M059J (cell line): ENCODE measurements at places on chromosomes 3 and 15. TPM values are rescaled to one million over a fixed set of nuclear protein-coding genes. Genes with fewer than 3 reads are reported as not detected.
A peak's percentile ranks its signal among the peaks of the same experiment; 100 is the strongest.

The CPN2 gene
- not detected in 2 replicates for total RNA-seq

The PIERCE2 gene
- 3.5 and 6.5 TPM in 2 replicates for total RNA-seq

The NXPE3 gene
- total RNA-seq: 17.9 and 19.2 TPM in 2 replicates

The HOMER2 gene
- 5.5 and 7.6 TPM in 2 replicates for total RNA-seq

The GOLGA6L10 gene
- 0.07 and 0.25 TPM in 2 replicates for total RNA-seq

- no peak for DNase-seq
Observed at GRCh38 chr15:40456299-40456712, 14.5 kb upstream of the CHST14 start.

DNA sequence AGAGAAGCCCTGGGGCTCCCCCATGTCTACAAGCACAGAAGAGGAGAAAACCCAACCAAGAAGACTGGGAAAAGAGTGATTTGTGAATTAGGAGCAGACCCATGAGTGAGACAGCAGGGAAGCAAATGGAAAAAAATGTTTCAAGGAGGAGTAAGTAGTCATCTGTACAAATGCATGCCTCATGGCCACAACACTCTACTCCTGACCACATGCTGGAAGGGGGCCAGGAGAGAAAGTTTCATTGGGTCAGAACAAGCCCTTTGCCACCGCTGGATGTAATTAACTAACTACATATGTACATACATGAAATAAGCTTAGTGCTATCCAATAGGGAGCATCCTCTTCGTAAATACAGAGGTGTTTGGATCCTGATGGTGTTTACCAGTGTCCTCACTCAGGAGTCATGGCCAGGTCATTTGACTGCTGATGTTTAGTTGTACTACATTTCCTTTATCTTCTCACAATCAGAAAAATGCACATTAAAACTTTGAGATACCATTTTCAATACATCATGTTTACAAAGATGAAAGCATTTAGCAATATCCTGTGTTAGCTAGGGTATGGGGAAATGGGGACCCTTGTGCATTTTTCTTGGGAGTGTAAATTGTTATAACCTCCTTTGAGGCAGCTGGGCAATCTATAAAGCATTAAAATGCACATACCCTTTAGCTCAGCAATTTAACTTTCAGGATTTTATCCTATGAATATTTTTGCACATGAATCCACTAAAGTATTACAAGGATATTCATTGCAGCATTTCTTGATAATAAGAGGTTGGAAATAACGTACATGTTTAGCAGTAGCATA, 27.1 kb downstream of the CLRN1 start:
- DNase-seq: peak; percentile 73

GRCh38 chr3:175989161-175989560, 1130.0 kb downstream of the NAALADL2 start:
- DNase-seq: no peak

DNA sequence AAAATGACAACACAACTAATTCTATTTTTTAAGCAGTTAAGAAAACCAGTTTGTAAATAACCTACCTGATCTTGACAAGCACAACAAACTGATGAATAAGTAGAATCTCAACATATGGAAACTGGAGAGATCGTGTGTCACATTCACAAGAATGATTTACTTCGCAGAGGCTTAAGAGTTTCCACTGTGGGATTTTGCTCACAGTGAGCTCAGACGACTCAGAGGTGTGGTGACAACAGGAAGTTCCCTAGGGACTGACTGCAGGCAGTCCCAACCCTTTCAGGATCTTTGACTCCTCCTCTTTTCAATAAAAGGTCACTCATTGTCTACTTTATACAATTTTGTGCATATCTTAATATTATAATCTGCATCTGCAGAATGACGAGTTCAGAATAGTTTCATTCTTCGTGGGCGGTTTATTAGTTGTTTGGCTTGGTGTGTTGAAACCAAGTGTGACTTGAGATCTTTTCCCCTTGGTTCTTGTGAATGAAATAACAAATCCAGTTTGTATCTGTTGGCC, at the start of gene LIPH:
LIPH (minus strand) TSS at position 231 of the 520 bp plus-strand sequence; CDS start at position 114, 117 bp downstream.
- DNase-seq: peak; percentile 82

GRCh38 chr3:132781922-132782321, 59.7 kb upstream of the NPHP3 start:
- no peak for DNase-seq

DNA sequence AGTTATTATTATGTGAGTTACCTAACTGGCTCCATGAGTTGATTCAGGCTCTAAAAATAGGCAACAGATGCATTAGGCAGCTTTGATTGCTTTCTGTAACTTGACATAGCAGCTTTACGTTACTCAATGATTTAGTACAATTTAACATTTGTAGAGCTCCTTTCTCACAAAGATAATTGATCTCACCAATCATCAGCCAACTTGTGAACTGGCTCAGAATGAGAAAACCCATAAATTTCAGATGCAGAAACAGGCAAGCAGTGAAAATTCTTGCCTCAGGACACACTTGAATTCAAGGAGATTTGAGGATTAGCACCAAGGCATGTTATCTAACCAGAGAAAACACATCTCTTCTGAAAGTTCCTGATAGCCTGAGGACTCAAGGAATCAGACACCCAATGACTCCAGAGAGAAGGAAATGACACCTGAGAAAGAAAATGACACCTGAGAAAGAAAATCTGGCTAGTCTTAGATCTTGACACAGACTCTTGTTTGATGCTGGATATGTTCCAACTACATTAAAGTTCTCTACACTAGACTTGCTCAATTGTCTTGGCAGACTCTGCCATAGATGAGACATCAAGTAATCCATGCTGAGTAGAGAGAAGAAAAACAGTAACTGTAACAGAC, 315.1 kb upstream of the CBLB start:
- peak; percentile 68 for DNase-seq

DNA sequence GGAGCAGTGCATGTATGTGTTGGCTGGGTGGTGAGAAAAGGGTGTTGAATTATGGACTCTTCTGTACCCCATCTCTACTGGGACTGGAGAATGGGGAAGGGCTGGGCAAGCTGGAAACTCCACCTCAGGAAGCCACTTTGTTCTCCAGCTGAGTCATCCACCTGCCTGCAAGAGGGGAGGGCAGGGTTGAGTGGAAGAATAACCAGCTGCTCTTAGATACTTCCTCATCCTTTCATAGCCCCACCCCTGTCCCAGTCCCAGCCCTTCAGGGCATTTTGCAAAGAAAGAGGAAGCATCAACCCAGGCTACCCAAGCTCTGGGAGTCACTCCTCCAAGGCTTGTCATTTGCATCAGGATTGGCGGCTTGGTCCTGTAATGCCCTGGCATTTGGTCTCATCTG, 33.1 kb downstream of the RAB11A start:
- DNase-seq: peak; percentile 86

GRCh38 chr15:59993041-59993750, 10.9 kb upstream of the FOXB1 start:
- no peak for DNase-seq

- no peak for DNase-seq
Observed at GRCh38 chr3:39962581-39962980, 153.2 kb downstream of the MYRIP start.

DNA sequence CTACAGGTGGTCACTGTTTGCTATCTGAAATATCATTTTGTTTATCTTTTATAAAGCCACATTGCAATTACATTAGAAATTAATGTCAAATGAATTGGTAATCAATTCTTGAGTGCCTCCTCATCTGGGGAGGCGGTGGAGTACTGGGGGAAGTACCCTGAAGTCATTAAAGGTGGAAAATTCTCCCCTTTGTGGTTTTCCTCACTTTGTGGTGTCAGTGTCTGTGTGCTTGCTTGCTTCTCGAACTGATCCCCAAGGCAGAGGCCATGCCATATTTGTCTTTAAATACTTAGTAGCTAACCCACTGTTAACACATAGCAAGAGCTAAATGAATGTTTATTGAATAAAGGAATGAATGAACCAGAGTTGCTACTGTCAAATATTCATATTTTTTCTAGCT, 40.5 kb upstream of the CCK start:
- DNase-seq: no peak

DNA sequence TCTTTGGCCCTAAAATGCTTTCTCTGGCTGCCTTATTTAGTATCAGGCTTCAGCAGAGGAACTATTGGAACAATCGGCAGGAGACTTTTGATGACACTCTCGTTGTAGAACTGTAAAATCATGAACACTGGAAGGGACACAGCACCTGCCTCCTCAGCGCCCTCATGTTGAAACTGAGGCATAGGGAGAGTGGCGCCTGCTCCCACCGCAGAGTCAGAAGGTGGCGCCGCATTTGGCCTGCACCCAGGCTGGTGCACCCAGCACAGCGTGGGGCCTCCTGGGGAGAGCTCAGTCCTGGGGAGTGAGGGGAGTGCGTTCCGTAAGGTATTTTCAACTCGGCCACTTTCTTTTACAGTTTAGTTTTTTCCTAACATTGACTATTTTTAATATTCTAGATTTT, 78.2 kb upstream of the BLM start:
- DNase-seq: no peak

DNA sequence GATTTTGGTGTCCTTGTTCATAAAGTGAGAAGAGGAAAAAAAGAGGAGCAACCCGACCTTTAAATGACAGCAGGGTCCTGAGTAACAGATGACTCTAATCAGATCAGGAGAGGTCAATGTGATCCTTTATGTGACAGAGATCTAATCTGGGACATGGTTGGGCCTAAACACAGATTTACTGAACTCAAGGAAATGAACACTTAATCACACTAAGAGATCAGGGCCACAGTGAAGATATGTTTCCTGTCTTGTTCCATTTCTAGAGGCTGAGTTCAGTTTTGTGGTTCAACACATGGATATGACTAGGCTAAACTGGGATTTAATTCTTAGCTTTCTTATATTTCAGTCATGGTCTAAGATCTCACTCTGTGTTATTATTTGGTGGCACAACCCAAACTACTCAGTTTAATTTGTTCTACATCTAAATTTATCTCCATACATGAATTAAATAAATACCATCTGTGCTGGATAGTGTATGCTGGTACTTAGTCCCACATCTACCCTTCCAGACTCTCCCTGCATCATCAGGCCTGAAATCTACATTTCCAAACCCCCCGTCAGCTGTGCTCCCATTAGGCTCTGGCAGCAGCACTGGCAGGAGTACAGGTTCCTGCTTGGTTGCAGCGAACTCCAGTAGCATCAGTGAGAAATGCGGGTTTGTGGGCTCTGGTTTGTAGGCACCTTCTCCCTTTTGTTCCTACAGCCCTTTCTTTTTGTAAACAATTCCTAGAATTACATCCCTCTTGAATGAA, 22.6 kb downstream of the SFMBT1 start:
- DNase-seq: peak; percentile 28

DNA sequence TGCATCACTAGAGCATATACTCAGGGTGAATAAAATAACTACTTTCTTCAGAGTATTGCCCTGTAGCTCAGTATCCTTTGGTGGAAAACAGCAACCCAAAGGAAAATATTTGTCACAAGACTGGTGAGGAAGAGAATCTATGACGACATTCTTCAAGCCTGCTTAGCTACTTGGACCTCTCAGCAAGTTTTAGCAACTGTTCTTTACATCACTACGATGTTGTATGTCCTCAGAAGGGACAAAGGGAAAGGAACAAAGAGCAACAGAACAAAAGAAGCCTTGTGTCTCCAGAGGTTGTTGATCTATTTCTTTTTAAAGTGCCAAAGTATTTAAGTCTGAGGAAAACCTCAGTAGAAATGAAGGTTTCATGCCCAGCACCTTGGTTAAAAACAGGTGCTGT, 746.7 kb downstream of the NAALADL2 start:
- DNase-seq: no peak

- no peak for DNase-seq
Observed at GRCh38 chr15:36152936-36153335, 426.5 kb upstream of the CDIN1 start.

DNA sequence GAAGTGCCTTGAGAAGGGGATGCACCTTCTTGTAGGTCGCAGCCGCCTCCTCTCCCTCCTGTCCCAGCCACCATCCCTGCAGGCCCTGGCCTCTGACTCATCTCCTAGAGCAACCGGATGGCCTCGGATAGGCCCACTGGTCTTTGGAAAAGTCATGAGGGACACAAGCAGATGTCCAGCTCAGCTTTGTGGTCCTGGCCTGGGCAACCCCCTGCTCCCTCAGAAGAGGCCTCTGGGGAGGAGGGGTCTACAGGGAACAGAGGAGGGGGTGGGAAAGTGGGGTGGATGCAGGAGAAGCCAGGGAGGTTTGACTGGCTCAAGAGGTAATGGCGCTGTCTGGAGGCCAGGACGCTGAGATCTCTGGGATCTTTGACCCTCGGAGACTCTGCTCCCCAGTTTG, 259.2 kb upstream of the TLE3 start:
- peak; percentile 39 for DNase-seq

DNA sequence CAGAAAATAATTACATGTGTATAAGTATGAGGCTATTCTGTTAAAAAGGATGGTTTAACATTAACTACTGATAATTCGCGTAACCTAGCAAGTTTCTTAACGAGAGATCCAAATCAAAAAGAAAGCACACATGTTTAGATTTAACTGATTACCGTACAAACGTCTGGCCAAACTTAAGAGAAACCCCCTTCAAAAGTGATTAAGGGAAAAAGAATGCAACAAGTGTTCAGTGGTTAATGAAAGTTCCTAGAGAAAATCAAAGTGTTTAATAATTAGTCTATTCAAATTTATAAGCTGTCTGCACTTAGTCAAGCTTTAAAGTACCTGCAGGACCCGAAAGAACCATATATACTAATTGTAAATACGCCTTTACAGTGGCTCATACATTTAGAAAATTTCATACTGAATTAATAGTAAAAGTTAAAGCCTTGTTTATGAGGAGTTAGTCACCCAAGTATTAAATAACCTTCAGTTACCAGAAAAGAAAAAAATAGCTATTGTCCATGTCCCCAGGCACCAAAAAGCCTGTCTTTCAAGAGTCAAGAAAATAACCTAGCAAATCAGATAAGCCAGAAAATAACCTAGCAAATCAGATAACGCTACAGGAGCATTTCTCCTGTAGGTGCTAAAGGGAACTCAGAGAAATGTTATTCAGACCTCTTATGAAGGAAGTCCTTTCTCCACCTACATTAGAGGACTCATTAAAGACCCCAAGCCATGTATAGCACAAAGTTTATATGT, 34.6 kb downstream of the ZNF589 start:
- peak; percentile 20 for DNase-seq

- DNase-seq: no peak
Observed at GRCh38 chr3:186679151-186679550, 13.3 kb downstream of the HRG start.

GRCh38 chr3:157447026-157447694, 10.5 kb downstream of the PTX3 start:
- DNase-seq: peak; percentile 59

DNA sequence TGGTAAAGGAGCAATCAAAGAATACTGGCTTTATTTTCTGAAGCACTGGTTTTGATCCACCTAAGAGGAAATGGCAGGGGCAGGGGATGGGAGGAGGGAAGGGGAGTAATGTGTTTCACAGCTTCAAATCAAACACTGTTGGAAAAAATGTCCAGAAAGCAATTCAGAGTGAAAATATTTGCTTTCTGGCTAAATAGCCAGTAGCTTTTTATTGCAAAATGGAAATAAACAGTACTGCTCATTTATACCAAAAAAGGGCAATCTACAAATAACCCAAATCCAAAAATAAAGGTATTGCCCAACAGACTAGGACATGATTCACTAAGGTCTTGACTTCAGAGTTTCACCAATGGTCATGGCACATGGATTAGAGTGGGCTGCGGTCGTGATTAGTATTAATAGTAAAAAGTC, 279.3 kb upstream of the THBS1 start:
- peak; percentile 92 for DNase-seq

GRCh38 chr3:71893702-71894479, 108.9 kb upstream of the PROK2 start:
- DNase-seq: no peak

- DNase-seq: no peak
Observed at GRCh38 chr15:85554852-85555521, 174.6 kb downstream of the AKAP13 start.
